ENCODE measurements at places on chromosomes 13 and 19. TPM values are rescaled to one million over a fixed set of nuclear protein-coding genes. Genes with fewer than 3 reads are reported as not detected.

DNA sequence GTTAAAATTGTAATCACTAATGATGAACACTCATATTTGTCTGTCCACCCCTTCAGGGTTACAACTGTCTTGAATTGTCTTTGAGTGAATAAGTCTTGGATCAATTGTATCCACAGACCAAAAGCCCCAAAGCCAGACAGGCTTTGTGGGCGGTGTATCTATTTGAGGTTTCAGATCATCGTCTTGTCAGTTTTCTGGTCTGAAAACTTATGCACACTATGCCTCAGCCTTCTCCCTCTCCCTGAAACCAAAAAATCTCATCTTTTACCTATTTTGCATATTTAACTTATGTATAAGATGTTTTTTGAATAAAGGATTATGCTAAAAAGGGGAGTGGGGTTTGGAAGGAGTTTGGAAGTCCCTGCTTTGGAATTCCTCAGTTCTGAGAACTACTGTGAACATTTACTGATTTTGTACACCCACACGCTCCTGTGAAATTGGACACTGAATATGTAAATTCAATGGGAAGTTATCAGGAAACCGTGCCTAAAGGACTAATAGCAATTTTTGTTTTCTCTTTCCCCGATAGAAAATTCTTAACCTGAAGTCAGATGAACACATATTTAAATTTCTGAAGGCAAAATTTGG is 52.1 kb downstream of the DPY19L3 start:
- DNase-seq, result no peak

DNA sequence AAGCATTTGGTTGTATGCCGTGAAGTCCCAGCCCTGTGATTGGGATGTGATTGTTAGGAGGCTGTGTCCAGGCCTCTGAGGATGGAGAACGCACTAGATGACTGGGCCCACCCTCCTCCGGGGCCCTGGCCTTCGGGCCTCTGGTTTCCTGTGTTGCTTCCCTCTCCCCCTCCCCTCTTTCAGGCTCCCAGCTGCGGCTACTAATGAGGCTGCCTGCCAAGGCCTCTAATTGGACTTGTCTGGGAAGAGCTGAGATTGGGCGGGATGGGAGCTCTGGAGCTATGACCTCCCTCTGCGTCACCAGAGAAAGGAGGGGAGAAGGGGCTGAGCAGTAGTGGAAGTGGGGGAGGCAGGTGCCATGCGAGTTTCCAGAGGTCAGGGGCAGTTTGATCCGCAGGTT is 9.9 kb downstream of the PTH2 start:
- DNase-seq, result no peak

PRRG2 gene
- polyA plus RNA-seq, result 9.5 TPM

ANO8 gene
- polyA plus RNA-seq, result 1.4 TPM

DNA sequence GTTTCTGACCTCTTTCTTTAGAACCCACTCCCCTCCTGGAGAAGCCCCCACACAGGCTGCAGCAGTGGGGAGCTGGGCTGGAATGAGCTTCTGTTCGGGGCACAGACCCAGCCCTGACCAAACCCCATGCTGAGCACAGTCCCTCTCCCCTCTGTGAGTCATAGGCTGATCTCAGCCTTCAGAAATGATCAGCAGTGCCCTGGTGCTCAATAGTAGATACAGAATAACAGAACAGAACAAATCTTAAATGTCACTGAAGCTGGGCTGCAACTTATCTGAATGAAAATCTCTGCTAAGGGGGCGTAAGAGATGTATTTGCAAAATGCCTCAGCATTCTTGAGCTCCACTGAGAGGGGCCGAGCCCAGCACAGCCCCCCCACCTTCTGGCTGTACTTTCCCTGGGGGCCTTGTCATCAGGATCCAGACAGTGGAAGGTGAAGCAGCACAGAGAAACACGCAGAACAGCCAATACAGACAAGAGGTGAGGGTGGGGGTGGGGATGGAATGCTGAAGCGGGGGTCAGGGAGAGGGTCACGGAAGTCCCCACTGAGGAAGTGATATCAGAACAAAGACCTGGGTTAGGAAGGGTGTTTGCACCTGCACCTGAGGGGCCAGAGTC is 9.9 kb downstream of the ZNF665 start:
- DNase-seq, result no peak

PLPP2 gene
- 15.3 TPM for polyA plus RNA-seq

KLK3 gene
- not detected for polyA plus RNA-seq

SLAIN1 gene
- polyA plus RNA-seq, result not detected

DNA sequence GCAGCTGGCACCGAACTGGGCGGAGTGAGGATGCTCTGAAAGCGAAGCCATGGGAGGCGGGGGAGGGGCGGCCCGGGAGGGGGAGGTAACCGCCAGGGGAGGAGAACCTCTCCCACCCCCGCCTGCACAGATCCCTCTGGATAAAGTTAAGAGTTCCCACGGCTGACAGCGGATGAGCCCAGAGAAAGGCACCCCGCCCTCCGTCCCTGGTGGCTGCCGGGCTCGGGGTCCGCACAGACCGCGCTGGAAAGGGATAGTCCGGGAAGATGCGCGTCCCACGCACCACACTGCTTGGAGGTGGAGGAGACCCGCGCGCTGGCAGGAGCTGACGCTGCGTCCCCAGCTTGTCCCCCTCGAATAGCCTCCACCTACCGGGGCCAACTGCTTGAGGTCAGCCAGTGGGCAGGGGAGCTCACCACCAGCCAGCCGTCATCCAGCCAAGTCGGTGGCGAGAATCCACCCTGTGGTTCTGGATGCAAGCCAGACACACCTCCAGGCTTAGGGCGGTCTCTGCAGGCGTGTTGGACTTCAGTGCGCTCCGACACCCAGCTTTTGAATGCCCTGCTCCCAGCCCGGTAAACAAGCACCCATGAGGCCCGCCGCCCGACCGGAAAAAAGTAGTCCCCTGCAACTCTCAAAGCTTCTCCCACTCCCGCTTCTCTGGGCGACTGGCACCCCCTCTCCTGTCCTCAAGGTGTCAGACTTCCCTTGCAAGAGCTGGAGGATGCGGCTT is at the start of gene TRPC4:
Gene TRPC4 (minus strand): TSS at position 17 of the 733 bp plus-strand sequence. CDS start 86,439 bp downstream, outside the sequence.
- peak; percentile 68 for DNase-seq

- no peak for DNase-seq
These were observed 4.6 kb upstream of the SCEL start for GRCh38 chr13:77530875-77531274.

LILRA1 gene
- polyA plus RNA-seq, result not detected

COX6B2 gene
- polyA plus RNA-seq, result 2.8 TPM

DNA sequence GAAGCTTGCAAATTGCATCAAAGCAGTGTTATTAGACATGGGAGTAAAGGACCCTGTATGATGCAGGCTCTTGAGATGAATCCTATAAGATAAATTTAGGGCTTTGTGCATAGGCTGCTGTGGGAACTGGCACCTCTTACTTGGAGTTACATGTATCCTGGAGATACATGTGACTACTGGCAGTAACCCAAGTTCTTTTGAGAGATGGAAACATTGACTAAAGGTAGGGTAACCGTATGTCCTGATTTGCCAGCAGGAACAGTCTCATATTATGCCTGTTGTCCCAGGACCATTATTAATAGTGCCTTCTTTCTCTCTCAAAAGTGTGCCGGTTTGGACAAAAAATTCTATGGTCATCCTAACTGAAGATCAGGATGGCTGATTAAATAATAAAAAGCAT is 195.4 kb downstream of the LACC1 start:
- DNase-seq, result no peak

DNA sequence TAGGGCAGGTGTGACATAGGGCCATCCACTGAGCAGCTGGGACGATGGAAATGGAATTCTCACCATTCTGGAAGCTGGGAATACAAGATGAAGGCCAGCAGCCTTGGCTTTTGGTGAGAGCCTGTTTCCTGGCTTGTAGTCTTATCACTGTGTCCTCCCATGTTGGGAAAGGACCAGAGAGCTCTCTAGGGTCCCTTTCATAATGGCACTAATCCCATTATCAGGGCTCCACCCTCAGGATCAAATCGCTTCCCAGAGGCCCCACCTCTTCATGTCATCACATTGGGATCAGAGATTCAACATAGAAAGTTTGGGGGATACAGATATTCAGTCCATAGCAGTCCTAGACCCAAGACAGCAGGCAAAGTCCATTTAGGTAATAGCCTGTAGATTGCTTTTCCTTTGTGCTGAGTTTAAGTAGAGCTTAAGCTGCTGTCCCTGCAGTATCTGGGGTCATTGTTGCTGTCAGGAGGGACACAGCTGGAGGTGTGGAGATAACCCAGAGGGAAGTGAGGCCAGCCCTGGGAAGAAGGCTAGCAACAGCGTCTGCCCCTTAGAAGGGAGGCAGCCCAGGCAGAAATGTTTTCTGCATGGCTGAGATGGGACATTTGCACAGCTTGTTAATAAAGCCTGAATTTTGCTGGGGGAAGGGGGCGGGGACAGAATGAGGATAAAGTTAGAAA is 136.5 kb upstream of the GPR12 start:
- DNase-seq, result no peak

DNA sequence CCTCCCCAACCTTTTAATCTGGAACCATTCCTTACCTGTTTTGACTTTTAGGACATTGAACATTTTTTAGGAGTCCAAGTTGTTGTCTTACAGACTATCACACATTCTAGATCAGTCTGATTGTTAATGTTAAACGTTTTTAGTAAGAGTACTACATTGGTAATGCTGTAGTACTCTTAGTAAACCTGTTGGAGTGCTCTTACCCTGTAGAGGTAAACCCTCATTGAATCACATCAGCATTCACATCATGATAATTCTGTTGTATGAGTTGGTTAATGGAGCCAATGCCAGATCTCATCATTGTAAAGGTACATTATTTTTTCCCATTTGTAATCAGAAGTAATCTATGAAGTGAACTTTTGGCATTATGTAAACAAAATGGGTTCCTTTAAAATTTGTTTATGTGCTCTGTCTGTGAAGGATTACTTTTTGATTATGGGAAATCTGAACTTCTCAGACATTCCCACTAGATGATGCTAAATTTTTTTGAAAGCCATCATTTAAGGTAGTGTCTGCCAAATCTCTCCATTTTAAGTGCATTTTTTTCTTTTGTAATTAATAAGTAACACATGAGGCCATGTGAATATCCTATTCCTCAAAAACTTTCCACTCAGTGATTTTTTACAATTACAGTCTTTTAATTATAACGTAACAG is 55.2 kb downstream of the VWA8 start:
- DNase-seq, result peak; percentile 18

DNA sequence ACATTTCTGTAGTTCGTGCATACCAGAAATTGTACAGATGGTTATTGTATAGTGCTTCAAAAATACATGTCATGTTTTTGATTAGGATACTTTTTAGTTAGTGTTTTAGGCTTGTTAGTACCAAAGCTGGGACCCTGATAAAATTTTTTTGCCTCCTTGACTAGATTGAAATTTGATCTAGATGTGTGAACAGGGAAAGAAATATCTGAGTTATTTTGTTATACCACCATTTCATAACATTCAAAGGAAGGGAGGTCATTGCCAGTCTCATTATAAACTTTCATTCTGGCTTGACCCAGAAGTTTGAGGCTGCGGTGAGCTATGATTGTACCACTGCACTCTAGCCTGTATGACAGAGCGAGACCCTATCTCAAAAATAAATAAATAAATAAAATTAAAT is 9.0 kb downstream of the LMO7 start:
- no peak for DNase-seq

DNA sequence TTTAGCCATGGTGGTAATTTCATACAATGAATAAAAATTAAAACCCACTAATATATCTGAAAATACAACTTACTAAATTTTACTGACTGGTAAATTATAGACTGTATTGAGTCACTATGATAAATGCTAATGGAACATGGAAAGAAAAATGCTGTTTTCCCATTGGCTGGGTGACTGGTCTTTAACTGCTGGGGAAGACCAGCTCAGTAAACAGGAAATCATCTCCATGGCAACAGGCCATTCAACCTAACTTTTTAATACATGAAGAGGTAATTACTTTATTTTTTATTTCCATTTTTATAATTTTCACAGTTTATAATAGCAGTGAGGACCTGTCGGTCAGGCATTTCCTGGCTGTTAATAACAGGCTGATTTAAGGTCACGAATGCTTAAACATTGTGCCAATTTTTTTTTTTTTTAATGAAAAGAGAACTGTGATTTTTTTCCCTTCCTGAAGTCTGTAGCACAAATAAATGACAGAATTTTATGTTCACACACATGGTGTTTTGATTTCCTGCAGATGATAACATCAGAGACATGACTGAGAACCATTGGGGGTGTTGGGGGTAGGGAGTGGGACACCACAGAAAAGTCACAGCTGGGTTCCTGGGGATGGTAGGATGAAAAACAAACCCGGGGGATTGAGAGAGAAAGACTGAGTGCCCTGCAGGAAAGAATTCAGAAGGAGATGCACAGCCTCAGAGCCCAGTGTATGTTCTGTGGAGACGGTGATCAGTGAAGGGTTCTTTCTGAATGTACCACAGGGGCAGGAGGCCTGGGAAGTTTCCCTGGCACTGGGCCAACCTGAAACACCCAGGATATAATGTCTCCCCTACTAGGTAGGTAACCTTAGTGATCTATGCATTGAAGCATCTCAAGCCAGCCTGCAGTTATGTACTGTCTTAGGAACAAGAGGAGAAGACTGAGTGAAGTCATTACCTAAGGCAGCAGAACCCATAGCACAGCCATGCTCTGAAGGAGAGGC is 297.1 kb downstream of the COG6 start:
- DNase-seq, result no peak

HRC gene
- polyA plus RNA-seq, result not detected

- no peak for DNase-seq
These were observed 8.6 kb upstream of the GPR18 start for GRCh38 chr13:99266827-99267226.

GRCh38 chr19:38803543-38803942 is 9.2 kb downstream of the LGALS4 start:
- no peak for DNase-seq

- no peak for DNase-seq
These were observed 26.4 kb upstream of the VSTM2B start for GRCh38 chr19:29499261-29499920.

GRCh38 chr13:29581666-29582065 is 13.8 kb downstream of the SLC7A1 start:
- no peak for DNase-seq

INAFM1 gene
- polyA plus RNA-seq, result 5.5 TPM

- DNase-seq, result peak; percentile 51
These were observed 2.9 kb downstream of the UBL3 start for GRCh38 chr13:29847501-29847983.

TNNI3 gene
- 8.9 TPM for polyA plus RNA-seq

DNA sequence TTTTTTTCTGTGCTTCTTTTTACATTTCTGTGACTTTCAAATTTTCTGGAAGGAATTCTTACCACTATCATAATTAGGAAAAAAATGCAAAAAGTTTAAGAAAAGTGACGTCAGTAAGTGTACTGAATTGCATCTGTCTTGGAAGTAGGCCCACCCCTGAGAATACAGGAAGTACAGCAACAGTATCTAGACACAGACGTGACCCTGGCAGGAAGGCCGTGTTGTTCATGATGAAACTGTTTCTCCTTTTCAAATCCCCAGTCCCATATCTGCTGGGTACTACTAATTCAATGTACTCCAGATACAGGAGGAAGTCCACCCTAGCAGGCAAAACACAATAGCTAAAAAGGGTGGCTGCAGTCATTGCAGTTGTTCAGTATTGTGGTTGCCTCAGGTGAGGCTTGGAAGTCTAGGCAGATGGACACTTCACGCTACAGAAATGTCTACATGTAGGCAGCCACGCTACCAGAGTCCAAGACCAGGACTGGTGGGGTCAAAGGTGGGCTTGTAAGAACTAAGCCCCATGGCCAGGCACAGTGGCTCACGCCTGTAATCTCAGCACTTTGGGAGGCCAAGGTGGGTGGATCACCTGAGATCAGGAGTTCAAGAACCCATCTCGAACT is 49.6 kb upstream of the MED4 start:
- DNase-seq, result no peak
